ENCODE measurements at places on chromosomes 5 and 9.

GRCh38 chr5:137923856-137924255, 34.6 kb downstream of the PKD2L2 start:
- no peak for DNase-seq

GRCh38 chr9:104831681-104832080, 67.8 kb downstream of the NIPSNAP3B start:
- DNase-seq: no peak

DNA sequence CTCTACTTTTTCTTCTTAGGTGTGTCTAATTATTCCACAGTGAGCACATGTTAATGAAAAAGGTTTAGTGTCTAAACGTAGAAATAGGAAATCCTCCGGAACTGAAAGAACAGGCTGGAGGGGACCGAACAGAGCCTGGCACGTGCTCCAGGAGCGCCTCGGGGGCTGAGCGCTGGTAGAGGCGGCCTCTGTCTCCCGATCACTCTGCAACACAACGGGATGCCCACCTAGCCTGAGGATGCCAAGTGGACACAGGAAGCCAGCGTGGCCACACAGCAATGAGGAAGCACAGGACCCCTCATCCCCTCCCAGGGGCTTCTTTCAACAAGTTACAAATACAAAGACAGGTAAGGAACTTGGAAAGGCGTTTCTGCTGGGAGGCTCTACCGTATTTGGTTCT, 19.4 kb downstream of the TRIM7 start:
- DNase-seq: no peak

DNA sequence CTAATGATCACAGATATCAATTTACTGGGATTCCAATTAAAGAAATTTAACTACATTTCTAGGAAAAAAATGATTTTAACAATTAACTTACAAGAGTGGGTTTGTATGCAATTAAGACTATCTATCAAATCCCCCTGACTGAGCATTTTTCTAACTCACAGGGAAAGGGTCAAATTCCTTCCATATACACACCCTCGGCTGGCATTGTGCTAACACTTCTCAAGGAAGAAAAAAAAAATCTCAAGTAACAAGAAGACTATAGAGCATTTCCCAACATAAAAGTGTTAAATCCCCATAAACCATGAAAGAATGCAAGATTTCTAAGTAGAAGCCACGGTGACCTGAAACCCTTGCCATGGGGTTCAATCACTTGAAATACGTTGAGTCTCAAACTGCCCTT, 368.8 kb downstream of the GLIS3 start:
- no peak for DNase-seq

DNA sequence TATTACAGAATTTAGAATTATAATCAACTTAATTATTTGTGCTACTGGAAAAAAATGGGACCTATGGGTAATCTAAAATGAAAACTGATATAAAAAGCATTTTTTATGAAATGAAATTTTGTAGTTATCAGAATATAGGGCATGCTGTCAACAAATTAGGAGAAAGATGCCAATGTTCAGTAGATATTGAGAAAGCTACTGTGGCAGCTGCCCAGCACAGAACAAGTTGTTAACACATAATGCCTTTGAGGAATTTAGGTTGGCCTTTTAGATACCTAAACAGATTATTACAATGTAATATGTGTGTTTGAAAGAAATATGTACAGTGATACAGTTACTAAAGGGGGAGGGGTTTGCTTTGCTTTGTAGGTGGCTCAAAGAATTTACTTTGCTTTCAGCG, 54.1 kb downstream of the PPIC start:
- DNase-seq: no peak

Measured in activated T-cell treated with anti-CD3 and anti-CD28 coated beads, Interleukin-2, amount 50 U/mL, for 4 hours (primary cell).